ENCODE measurements at places on chromosomes 3 and 15. TPM values are rescaled to one million over a fixed set of nuclear protein-coding genes. Genes with fewer than 3 reads are reported as not detected.

DNA sequence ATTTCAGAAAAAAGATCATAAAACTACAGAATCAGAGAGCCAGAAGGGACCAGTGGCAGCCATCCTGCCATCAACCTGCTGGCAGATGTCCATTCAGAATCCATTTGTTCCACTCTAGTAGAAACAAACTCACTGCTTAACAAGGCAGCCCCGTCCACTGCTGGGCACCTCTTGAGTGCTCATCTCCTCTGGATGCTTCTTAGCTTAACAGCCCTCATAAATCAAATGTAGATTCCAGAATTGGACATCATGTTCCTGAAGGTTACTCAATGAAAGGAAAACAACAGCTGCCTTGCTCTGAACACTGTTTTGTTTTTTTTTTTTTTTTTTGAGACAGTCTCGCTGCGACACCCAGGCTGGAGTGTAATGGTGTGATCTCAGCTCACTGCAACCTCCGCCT, 37.3 kb downstream of the ABCC5 start:
- DNase-seq = no peak

Gene LDHAL6B
- total RNA-seq = not detected

DNA sequence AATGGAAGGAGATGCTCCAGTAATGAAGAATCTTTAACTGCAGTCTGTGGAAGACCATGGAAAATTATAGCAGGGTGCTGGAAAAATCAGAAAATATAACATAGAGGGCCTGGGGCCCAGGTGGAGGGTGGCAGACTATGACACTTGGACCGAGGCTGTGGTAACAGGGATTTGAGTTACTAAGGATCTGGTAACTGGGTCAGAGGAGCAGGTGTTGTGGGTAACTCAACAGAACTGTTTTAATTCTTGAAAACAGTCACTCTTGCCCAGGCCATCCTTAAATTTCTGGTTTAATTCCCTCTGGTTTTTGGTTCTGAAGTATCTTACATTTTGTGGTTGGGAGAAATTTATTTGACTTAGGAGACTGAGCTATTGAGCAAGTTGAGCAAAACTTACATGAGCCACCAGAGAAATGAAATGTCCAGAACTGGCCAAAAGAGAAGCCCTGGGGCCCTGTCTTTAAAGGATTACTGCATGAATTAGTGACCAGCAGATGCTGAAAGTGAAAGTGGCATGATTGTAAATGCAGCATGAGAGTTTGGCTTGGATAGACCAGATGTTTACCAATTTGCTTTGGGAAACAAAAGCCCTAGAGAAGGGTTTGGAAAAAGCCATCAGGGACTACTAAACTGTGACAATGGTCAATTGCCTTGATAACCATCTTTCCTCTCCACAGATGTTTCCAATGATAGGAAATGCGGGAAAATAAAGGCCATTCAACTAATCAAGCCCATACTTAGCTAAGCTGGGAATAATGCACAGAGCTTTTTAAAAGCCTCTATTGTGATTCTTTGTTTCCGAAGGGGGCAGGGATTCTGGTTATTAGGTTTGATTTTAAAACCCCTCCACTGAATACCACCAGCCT, 374.9 kb upstream of the TGFBR2 start:
- no peak for DNase-seq

Gene IGSF11
- not detected for total RNA-seq
